Omental fat pad (tissue), 4 donors: ENCODE measurements at places on chromosomes 12 and 14.

DNA sequence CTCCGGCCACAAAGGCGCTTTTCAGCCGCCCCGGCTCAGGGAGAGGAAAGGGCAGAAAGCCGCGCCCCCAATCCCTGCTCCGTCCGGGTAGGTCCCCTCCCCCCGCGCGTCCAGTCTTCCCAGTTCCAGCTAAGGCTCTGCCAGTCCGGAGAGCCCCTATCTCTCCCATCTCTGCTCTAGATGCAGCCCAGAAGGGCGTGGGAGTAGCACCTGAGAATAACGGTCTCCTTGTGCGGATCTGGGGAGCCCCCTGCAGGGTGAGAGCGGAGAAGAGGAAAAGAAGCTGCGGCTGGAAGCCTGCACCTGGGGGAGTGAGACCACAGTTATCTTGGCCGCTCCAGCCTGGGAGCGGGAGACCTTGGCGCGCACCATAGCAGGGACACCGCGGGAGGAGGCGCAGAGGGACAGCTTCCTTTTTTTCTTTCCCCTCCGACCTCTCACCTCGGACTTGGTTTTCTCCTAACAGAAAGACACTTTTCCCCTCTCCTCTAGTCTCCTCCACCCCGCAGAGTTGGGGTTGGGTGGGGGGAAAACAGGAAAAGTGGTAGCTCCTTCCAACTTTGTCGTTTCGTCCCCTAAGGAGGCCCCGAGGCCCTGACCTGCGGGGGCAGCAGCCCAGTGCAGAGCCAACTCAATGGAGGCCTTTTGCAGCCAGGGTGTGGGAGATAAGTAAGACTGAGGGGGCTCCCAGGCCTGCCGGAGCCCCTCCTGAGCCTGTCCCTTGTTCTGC lies 2.4 kb downstream of the DHH start:
- DNase-seq = no peak

DNA sequence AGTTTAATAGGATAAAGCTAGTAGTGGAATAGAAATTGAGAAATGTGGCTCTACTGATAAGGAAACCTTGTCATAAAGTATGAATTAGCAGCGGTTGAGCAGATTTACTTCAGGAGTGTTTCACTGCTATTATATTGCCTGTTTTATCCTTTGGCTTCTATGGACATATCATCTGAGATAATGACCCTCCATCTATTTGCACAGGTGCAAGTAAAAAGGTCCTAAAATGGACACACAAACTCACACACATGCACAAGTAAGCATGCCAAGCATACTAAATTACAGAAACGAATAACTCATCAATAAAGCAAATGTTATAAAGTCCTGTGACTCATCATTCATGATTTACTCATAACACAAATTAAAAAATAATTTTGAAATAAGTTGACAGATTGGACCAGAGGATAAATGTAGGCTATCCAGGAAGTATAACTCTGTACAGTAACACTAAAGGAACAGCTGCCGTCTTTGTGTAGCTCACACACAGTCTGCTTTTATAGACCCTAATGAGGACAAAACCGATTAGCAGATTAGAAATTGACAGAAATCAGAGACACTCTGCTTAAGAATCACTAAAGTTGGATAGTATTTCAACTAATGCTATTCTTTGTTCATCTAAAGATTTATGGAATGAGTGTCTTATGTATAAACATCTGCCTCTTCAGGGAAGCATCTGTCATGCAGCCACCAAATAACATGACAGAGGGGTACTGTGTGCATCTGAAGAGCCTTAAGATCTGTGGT lies 73.9 kb downstream of the SYT1 start:
- no peak for DNase-seq

GRCh38 chr12:120740871-120741270 lies 15.2 kb downstream of the ACADS start:
- no peak for DNase-seq

DNA sequence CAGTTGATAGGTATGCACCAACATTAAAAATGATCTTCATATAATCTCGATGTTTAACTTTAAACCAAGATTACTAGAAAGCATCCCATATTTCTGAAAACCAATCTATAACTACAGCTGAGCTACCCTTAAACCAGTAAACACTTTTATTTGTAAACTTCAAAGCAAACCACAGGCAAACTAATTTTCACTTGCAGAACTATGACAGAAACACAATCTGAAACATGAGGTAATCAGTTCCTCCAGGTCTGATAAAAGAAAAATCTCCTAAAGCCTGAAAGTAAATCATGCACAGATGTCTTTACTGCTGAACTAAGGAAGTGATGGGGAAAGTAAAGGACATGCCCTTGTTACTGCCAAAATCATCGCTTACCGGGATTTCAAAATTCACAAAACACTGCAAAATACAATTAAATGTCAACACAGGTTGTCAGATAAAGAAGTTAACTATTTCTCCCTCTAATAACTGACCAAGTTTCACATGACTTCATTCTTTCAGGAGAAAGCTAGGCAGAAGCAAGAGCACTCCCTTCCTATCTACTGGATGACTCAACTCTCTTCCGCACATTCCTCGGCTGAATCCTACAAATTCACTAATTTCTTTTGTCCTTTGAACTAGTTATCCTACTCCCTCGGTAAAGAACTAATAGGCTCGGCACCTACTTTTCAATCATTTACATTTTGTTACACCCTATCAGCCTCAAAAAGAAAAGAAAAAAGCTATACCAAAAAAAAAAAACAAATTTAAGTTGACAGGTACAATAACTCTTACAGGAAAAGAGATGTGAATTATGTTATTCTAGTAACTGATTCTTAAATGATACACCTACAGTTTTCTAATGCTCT lies 1.4 kb downstream of the EEA1 start:
- no peak for DNase-seq

- no peak for DNase-seq
These were observed 210.0 kb downstream of the PPM1H start for GRCh38 chr12:62724947-62725451.

- no peak for DNase-seq
These were observed 48.5 kb upstream of the CPM start for GRCh38 chr12:68981516-68981915.

- DNase-seq = no peak
These were observed 92.8 kb upstream of the BBS10 start for GRCh38 chr12:76441016-76441415.

- no peak for DNase-seq
These were observed 241.4 kb upstream of the PDZRN4 start for GRCh38 chr12:40946612-40947194.

DNA sequence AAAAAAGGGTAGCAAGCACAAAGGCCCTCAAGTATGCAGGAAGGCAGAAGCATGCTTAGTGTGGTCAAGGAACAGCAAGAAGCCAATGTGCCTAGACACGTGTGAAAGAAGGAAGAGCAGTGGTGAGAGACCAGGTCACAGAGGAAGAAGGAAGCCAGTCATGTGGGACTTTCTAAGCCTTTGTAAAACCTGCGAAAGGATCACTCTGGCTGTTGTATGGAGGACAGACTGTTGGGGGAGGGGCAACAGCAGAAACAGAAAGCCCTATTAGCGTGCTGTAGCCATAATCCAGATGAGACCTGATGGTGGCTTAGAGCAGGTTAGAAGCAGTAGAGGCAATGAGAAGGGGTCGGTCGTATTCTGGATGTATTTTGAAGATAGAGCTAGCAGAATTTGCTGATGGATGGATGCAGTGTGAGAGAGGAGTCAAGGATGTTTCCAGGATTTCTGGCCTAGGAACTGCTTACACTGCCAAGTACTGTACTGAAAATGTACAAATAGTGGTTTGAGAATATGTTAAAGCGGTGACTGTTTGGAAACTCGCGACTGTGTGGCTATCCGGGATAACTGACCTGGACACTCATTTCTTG lies 5.7 kb upstream of the MLF2 start:
- DNase-seq = no peak

DNA sequence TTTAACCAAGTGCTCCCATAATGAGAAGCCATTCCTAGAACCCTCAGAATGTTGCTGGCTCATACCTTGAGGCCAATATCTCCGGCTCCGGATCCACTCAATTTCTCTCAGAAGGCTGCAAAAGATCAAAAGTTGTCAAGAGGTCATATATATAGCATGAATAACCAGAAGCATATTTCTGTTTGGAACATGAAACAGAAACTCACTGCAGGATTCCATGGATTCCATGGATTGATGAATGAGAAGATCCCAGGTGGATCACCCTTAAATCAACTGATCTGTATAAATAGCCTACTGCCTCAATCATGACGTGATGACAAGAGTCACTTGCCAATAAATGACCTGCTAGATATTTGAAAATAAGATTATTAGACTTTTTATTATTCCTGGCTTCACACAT lies 3.3 kb upstream of the NT5DC3 start:
- no peak for DNase-seq

DNA sequence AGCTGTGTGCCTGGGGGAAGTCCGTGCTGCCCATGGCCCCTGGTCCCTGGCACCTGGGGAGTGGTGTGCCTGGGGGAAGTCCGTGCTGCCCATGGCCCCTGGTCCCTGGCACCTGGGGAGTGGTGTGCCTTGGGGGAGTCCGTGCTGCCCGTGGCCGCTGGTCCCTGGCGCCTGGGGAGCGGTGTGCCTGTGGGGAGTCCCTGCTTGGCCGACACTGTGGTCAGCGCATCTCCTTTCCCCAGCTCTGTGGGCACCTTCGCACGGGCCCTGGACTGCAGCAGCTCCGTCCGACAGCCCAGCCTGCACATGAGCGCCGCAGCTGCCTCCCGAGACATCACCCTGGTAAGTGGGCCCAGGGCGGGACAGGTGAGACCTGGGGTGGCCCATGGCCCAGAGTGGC lies 14.5 kb upstream of the CRIP2 start:
- no peak for DNase-seq

- DNase-seq = no peak
These were observed 40.8 kb downstream of the SPATA7 start for GRCh38 chr14:88426271-88426670.

DNA sequence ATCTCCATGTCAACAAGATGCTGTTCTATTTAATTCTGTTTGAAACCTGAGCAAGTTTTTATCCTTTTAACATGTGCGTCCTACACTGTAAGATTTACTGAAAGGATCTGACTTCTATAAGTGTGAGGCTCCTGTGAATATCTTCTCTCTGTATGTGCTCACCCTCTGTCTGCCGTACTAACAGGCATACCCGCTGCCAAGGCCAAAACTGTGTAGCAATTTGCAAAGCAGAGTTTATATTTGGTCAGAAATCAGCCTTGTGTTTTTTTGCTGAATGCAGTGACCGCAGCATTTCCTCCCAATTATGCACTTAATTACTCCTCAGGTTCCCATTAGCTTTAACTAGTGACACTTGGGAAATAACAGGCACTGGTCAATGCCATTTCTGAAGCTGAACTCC lies 12.3 kb downstream of the CHST11 start:
- no peak for DNase-seq

GRCh38 chr14:48289701-48290100 lies 614.3 kb upstream of the MDGA2 start:
- no peak for DNase-seq

- no peak for DNase-seq
These were observed 12.4 kb upstream of the PCNX1 start for GRCh38 chr14:70894868-70895267.

DNA sequence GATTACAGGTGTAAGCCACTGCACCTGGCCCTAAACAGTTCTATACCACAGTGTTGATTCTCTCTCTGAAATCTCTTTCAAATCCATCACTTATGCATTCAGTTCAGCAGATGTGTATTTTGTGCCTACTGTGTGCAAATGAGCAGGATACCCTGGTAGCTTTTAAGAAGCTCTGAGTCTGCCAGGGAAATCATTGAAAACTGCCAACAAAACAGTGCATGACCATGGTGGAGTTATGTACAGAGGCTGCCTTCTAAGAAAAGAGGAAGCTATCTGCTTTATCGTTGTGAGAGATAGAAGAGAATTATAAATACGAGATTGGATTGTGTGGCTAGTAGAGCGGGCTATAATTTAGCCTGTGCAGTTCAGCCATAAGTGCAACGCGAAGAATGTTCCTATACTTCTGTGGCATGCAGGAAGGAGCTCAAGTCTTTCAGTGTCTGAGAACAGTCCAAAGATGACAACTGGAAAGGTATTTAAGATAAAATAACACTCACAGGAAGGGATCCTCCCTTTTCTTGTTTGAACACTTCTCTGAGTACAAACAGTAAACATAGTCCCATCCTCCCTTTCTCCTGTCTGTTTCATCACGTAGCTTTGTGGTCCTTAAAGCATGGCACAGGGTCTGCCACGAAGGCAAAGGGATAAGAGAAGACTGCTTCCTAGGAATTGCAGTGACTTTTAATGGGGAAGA lies 4.3 kb downstream of the DIP2B start:
- no peak for DNase-seq

DNA sequence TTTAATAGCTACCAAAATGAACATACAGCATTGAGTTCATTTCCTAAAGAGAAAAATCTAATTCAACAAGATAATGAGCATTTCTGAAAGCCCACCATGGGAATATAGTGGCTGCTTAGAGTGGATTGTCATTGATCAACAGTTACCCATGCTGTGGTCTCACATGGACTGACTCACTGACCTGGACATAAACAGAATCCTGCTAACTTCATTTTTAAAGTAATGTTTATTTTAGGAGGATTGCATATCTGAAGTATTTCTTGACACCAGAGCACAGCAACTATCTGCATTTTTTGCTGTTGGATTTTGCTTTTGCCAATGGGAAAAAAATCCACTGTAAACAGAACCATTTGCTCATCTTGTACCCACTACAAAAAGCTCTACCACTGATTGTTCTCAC lies 71.7 kb downstream of the KCNC2 start:
- no peak for DNase-seq

- no peak for DNase-seq
These were observed 20.1 kb upstream of the LDHB start for GRCh38 chr12:21677622-21678277.

- DNase-seq = no peak
These were observed 9.8 kb upstream of the ARF6 start for GRCh38 chr14:49882826-49883694.

DNA sequence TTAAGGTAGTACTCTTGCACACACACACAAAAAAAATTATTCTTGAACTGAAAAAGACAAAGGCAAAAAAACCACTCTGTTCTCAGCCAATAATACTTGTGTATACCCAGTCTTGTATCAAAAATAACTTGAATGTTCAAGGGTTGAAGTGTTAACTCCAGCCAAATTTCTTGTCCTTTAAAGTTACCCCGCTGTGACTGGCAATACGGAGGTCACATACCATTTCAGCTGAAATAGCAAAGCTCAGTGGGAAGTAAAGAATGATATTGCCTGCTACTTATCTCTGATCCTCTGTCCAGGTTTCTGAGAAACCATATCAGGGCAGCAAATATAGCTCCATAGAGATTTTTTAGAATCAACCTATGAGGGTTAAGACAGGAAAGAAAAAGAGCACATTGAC lies 167.4 kb downstream of the C12orf50 start:
- DNase-seq = no peak

DNA sequence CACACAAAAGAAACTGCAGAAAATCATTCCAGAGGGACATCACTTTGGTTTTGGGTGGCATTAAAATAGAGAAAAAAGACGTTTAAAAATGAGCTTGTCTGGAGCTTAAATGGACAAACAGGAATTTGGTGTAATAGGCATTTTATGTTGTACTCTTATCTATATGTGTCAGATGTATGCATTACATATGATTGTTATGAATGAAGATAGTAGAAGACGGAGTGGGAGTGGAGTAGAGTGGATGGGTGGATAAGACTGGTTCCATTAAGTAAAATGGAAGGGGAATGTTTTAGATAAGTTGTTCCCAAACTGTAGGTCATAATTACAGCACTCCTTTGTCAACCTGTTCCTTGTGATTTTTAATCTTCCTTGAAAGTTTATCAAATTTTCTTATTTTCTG lies 1.9 kb downstream of the CCDC91 start:
- no peak for DNase-seq

GRCh38 chr12:19461999-19462398 lies 22.7 kb downstream of the AEBP2 start:
- no peak for DNase-seq

GRCh38 chr12:117790948-117791347 lies 177.8 kb downstream of the KSR2 start:
- no peak for DNase-seq
